Esophagus squamous epithelium (tissue), 5 donors: ENCODE measurements at places on chromosomes 5 and 9.

GRCh38 chr5:10335711-10336470, 17.6 kb upstream of the MARCHF6 start:
- DNase-seq = no peak

DNA sequence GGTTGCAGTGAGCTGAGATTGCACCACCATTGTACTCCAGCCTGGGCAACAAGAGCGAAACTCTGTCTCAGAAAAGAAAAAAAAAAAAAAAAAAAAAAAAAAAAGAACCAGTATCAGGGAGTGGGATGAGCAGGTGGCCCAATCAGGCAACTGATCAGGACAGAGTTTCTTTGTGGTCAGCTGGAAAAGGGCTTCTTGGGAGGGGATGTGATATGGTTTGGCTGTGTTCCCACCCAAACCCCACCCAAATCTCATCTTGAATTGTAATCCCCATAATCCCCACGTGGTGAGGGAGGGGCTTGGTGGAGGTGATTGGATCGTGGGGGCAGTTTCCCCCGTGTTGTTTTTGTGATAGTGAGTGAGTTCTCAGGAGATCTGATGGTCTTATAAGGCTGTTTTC, 4.7 kb upstream of the GCNT1 start:
- no peak for DNase-seq

- DNase-seq = no peak
Measured at GRCh38 chr5:134142806-134143205, 28.3 kb downstream of the TCF7 start.

- DNase-seq = no peak
Measured at GRCh38 chr5:76401801-76402250, 1.3 kb upstream of the IQGAP2 start.

- no peak for DNase-seq
Measured at GRCh38 chr9:105441616-105442160, 6.1 kb upstream of the FSD1L start.

GRCh38 chr5:15074651-15075050, 203.1 kb upstream of the ANKH start:
- DNase-seq = no peak

DNA sequence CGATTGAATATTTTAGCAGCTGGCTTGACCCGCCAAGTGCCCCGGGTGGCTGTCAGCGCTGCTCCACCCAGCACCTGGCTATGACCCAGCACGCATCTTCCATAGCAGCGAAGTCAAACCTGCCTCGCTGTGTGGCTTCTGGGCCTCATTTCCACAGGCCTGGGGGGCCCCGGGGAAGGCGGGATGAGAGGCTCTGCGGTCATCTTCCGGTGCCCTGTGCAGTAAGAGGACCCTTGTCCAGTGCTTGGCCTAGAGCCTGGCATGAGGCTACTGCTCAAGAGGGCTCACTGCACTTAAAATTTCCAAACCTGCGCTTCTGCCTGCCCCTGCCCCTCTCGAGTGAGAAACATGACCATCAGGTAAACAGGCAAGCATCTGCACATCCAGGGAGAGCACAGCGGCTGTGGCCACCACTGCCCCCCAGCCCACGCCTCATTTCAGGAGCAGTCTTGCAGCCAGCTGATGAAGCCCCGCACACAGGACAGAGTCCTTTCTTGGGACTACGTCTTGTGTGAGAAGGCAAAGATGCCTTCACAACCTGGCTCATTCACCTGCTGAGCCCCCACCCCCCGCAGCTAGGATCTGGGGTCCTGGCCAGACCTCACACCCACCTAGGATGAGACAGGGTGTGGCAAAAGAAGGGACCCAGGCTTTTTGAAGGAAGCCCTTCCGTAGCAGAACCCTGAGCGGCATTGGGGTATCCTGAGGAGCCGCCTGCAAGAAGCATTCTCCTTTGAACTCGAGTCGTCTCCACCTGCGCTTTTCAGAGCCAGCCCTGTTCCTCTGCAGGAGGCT, 69.5 kb upstream of the UNC5A start:
- no peak for DNase-seq

DNA sequence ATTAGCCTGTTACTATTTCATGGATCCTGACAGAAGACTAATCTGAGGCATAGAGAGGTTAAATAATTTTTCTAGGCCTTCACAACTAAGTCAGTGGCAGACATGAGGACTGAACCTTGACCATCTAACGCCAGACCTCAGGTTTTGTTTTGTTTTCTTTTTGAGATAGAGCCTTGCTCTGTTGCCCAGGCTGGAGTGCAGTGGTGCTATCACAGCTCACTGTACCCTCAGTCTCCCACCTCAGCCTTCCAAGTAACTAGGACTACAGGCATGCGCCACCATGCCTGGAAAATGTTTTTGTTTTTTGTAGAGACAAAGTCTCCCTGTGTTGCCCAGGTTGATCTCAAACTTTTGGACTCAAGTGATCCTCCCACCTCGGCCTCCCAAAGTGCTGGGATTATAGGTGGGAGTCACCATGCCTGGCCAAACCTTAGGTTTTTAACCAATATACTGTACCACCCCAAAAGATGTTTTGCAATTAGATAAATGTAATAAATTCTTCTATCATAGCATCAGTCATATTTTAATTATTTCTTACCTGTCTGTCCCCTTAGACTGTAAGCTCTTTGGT, 35.4 kb downstream of the ERCC6L2 start:
- DNase-seq = no peak

- no peak for DNase-seq
Measured at GRCh38 chr5:96626956-96627355, 35.2 kb upstream of the CAST start.

DNA sequence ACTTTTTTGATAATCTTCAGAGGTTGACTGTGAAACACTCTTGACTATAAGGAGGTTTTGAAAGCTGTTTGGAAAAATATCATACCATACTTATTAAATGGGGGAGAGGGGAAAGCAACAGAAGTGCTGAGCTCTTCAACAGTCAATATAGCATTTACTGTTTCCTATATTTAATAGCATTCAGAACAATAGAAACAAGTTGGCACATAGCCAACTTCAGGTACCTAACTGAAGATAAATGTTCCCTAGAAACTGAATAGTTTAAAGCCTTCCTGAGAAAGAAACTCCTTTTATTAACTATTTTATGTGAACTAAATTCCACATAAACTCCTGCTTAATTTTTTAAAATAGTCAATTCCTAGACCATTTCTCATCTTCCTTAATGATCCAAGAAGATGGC, 26.3 kb downstream of the SLC31A1 start:
- DNase-seq = no peak

DNA sequence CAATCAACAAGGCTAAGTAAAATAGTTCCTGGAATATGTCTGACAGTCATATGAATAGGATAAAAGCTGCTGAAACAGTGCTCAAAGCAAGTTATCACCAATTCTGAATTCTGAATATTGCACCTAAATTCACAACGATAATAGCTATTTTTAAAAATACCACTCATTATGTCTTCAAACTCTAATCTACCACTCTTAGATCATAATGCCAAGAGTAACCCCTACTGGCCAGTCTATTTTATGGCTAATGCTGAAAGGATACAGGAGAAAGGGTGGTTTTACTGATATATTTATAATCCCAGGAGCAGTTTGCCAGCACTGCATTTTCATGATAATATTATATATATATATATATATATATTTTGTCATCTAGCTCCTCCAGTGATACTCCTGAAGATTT, 232.8 kb downstream of the PDE4D start:
- no peak for DNase-seq

DNA sequence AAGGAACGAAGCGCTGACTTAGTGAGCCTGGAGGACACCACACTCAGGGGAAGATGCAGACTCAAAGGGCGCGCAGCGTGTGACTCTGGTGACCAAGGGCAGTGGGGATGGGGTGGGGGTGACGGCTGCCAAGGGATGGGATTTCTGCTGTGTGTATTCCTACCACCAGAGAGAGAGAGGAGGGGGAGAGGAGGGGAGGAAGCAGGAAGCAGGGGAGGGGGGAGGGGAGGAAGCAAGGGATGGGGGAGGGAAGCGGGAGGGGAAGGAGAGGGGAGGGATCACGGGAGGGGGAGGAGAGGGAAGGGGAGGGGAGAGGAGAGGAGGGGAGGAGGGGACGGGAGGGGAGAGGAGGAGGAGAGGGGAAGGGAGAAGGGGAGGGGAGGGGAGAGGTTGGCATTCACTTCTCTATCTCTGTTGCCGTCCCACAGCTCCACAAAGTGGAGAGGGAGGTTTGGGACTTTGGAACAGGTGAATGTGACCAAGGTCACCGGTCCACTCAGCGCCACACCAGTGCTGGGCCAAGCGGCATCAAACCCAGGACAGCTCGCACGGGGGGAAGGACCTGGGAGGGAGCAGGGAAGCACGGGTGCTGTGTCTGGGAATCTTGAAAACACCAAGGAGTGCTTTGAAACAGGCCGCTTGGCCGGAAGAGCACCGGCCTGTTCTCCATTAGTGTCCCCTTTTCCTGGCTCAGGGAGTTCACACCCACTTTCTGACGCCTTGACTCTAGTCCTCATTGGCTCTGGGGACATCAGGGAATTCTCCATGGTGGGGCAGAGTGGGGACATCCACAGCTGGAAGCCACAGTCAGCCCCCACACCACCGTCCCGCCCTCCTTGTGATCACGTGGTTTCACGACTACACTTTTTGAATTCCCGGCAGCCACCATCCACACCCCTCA, 77.4 kb downstream of the VAV2 start:
- no peak for DNase-seq

GRCh38 chr9:123312306-123312877, 43.6 kb upstream of the CRB2 start:
- DNase-seq = no peak

DNA sequence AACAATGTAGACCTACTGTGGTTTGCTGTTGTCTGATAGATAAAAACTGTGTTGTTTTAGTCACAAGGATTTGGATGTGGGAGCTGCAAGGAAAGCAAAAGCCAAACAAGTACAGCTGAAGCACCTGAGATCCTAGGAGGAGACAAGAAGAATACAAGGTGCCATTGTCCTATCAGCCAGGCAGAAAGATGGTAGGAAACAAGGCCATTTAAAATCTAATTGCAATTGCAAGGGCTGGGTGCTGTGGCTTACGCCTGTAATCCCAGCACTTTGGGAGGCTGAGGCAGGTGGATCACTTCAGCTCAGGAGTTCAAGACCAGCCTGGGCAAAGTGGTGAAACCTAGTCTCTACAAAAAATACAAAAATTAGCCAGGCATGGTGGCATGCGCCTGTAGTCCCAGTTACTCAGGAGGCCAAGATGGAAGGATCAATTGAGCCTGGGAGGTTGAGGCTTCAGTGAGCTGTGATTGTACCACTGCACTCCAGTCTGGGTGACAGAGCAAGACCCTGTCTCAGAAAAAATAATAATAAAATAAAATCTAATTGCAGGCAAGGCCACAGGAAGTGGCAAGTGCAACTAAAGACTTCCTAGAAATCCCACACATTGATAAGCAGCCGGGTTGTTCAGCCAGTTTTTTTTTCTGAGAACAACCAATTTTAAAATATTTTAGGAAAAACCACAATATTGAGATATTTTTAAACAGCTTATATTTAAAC, 22.6 kb downstream of the DOCK8 start:
- no peak for DNase-seq

- DNase-seq = no peak
Measured at GRCh38 chr5:156491766-156492165, 164.8 kb downstream of the SGCD start.

- DNase-seq = no peak
Measured at GRCh38 chr5:115855959-115856358, 14.2 kb downstream of the AP3S1 start.

DNA sequence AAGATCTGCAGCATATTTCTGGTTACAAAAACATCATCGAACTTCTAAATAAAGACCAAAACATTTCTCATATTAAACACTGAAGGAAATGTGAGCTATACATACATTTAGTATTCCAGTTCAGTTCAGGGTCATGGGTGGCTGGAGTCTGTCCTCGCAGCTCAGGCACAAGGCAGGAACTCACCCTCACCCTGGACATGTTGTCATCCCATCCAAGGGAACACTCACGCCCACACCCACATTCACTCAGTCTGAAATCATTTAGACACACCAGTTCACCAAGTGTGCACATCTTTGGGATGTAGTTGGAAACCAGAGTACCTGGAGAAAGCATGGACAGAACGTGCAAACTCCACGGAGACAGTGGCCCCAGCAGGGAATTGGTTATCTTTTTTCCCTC, 481.0 kb downstream of the RASEF start:
- DNase-seq = no peak

GRCh38 chr5:137607771-137608170, 108.6 kb upstream of the SPOCK1 start:
- no peak for DNase-seq

DNA sequence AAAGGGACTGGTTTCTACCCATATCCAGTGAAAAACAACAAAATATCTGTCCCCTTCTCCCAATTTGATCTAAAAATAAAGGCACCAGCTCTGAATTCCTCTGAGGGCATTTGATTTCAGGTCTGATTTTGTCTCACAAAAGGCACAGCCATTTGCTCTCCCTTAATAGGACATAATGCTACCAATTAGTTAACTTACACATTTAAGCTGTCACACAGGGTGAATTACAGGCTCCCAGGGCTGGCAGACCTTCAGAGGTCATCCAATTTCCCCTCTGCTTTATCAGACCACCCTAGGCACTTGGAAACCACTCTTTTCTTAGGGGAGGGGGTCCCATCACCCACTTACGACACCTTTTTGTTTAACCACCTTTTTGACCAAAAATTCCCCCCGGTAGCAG, 319.9 kb downstream of the SPOCK1 start:
- DNase-seq = no peak

DNA sequence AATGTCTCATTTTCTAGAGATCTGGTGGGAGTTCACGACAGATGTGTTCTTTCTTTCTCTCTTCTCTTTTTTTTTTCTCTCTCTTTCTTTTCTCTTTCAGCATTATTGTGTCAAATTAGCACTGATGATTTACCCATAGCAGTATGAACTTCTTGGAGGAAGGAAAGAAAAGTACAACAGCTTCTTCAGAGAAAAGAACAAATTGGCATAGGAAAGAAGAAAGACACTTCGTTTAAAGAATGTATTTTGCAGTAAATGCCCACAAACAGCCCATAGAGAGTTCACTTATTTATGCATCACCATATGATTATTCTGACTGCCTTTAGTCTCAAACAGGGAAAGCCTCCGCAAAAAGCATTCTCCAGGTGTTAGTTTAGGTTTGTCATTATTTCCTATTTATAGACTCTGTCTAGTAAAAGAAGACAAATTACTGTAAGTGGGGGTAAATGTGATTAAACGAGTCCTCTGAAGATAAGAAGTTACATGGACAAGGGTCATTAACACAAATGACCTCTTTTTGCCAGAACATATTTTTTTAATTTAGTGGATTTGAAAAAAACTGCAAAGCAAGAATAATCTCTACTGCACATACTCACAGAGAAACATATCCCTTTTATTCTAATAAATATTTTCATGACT, 68.0 kb downstream of the POU5F2 start:
- DNase-seq = no peak
